Temporal lobe (tissue), 4 donors: ENCODE measurements at places on chromosomes 3 and 15. TPM values are rescaled to one million over a fixed set of nuclear protein-coding genes. Genes with fewer than 3 reads are reported as not detected.

Gene SLC51B
- total RNA-seq: not detected

Gene GPR87
- not detected for total RNA-seq

Gene LMAN1L
- total RNA-seq: not detected

Gene SLC12A1
- total RNA-seq: 0.98 TPM

Gene SPSB4
- 7.6 TPM for total RNA-seq

Gene KBTBD12
- 2.0 TPM for total RNA-seq

Gene TEX9
- total RNA-seq: 20.4 TPM

Gene C2CD4A
- total RNA-seq: not detected
